ENCODE measurements at places on chromosomes 11 and 22.

- DNase-seq = no peak
These were observed 90.3 kb downstream of the TMPRSS5 start for GRCh38 chr11:113615773-113616172.

- no peak for DNase-seq
These were observed at the start of gene C11orf68 for GRCh38 chr11:65918211-65919140. TSS of gene C11orf68 (minus strand) at chr11:65919062. CDS start at chr11:65919031, 31 bp downstream.

DNA sequence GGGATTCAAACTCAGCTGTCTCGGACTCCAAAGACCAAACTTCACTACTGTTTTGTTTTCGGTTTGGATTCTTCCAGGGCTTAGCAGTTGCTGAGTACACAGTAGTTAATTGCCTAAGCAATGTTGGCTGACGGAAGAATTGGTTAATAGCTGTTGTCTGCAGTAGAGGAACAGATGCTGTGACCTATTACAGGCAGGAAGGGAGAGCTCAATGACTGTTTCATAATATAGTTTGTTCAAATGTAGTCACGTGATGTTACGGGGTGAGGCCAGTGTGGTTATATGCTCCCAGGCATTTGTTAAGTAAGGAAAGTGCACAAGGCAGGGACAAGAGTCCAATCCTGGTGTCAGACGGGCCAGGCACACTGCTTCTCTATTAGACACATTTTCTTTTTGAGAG lies 222.6 kb upstream of the CCDC90B start:
- DNase-seq = no peak

- DNase-seq = no peak
These were observed 36.8 kb downstream of the ALG9 start for GRCh38 chr11:111834432-111835163.

DNA sequence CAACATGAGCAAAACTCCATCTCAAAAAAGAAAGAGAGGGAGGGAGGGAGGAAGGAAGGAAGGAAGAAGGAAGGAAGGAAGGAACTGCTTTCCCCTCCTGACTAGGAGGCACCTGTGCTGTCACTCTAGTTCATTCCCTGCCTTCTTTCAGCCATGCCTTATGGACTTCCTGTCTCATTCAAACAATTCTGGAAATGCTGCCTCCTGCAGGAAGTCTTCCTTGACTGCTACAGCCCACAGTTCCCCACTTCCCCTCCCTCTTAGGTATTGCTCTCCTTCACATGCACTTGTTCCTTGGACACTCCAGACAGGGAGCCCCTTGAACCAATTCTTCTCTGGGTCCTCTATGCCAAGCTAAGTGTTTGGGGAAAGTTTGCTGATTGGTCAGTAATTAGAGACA lies 31.6 kb upstream of the WNT11 start:
- DNase-seq = no peak

DNA sequence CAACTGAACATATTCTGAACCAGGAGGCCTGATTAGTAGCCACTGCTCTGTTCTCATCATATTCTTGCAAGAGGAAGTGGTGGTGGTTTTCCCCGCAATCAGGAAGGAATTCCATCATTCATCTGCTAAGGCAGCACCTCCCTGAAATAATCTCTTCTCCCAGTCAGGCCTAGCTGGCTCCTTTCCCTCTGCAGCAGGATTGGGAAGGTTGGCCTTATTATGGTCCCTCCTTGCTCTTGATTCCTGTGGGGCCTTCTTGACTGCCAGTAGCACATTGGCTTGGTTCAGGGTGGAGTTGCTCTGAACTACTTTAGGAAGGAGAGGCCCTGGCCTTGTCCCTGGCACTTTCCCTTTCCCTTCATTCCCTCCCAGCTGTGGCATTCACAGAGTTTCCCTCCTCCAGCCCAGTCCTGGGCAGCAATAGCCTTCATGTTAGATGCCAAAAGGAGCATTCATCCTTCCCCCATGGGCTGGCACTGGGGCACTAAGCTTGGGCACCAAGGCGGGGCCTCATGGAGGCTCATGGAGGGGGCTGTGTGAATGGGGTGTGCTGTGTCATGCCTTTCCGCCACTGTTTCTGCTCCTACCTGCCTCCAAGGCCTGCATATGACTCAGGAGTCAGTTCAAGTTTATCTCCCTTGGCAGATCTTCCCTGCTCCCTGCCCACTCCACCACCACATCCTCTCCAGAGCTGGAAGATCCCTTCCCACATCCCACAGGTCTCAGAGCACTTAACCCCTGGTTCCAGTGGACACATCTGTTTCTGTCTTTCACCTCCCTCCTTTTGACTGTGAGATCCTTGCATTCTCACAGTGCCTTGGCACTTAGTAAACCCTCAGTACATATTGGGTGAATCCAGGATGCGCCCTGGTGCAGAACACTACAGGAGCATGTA lies 27.6 kb upstream of the CD44 start:
- peak; percentile 86 for DNase-seq

DNA sequence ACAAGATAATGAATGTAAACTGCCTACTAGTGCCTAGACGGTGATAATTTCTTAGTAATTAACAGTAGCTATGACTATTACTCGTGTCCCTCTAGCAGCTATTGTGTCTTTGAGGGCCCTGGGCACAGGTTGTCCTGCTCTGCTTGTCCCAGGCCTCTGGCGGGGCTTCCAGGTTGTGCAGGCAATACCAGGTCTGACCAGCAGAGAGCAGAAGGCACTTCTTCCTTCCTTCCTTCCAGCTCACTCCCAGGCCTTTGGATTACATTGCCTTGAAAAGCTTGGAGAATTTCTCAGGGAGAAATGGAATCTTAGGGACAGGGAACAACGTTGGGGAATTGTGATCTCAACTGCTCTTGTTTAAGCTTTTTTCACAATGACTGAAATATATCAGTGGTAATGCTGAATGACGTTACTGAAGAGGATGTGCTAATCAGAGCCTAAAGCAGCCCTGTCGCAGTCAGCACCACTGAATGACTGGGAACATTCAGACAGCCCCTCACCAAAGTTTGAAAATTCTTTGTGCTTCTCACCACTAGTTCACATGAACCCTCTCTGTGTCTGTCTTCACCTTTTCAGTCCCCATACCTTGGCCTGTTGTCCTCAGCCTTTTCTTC lies 8.4 kb upstream of the CCKBR start:
- no peak for DNase-seq

GRCh38 chr11:12807621-12808020 lies 133.4 kb downstream of the TEAD1 start:
- no peak for DNase-seq

DNA sequence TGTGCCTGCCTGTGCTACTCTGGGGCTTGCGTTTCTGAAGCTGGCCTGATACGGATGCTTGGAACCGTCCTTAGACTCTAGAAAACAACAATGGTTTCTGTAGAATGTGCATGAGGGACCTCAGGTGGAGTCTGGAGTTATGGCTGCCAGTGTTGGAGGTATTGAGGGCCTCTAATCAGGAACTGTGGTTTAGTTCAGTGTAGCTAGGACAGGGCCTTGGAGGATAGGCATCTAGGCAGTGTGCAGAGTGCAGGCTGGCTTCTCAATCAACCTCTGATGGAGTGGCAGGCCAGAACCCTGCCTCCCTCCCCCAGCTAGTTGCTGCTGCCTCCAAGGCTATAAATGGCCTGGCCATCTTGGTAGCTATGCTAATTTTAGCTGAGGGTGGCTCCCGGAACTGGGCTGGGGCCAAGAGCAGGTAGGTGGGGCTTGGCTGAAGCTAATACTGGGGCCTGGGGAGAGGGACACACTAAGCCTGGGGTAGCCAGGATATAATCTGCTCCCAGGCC lies 4.0 kb downstream of the STIM1 start:
- no peak for DNase-seq

DNA sequence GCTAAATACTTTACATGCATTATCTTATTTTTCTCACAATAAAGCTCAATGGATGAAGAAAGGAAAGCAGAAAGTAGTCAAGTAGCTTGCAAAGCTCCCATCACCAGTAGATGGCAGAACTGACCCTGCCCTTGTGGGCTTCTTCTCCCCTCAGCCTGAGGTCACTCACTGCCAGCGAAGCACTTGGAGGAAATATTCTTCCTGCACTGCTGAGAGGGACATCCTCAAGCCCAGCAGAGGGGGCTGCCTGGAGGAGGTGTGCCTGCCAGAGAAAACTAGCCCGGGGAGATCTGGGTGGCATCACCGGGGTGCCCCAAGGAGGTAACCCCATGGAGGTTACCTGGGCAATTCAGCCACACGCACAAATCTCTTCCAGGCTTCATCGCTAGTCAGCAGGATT lies 6.6 kb downstream of the APOL4 start:
- DNase-seq = no peak

GRCh38 chr11:34827228-34827627 lies 89.0 kb downstream of the APIP start:
- DNase-seq = no peak

DNA sequence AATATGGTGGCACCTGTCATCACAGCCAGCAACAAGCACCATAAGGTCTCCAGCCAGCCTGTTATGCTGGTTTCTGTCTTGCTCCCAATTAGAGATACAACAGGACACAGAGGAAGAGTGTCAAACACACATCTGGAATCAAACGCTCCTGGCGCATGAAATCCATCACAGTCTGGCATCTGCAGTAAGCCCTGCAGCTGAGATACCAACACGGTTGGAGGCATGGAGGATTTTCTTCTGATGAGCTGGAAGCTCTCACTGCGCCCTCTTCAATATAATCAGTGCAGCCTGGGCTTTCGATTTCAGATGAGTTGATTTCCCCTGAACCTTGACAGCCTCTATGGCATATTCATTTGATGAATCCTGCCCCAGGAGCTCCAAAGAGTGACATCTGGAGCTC lies 27.8 kb upstream of the CARS1 start:
- no peak for DNase-seq

DNA sequence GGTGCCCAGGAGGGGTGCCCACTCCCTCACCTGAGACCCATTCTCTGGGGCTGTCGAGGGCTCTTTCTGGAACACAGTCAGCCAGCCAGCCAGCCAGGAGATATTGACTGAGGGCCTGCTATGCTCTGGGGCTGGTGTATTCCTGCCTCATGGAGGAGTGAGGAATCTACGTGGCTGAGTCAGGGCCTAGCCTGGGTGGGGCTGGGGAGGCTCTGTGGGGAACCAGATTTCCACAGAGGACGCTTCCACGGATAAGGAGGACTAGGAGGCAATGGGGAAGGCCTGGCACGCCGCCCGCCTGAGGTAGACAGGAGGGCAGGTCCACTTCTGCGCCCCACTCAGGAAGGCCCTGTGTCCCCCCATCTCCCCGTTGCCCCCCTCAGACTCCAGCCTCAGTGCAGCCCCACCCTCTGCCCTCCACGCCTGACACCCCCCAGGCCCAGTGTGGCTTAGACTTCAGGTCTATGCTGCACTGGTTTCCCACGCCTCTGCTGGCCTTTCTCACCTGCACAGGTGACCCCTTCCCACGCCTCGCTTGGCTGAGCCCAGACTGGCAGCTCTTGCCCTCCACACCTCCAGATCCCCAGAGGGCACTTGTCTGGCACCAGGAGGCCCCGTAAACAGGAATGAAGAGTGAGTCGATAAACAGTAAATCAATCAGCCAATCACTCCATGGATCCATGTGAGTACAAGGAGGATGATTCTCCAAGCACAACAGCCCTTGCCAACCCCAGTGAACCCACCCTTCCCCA lies 37.5 kb downstream of the MACROD1 start:
- DNase-seq = no peak

DNA sequence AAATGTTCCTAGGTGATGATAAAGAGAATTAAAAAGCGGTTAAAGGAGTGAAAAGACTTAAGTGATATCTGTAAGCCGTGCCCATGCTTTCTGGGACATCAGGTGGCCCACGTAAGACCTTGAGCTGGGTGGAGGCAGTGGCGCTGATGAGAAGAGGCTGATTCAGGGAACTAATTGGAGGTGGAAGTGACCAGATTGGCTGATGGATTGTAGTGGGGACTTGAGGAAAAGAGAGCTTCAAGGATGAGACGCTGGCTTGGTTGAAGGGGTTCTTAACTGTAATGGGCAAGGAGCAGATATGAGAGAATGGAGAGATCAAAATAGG lies 69.1 kb upstream of the EP300 start:
- no peak for DNase-seq

DNA sequence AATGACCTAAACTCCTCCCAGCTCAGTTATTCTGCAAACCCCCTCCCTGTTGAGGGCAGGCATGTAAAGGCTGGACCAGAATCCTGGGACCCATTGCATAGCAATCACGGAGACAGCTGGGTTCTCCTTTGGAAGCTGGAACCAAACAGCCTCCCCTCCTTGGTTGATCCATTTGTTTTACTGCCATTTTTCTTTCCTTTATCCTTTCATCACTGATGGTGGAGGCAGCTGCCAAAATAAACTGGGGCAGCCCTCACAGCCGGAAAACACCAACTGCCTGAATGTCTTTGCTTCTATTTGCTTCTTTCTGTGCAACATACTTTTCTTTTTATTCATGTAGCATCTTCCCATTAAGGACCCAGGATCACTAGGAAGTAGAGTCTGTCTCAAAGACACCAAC lies 150.0 kb upstream of the SYT13 start:
- DNase-seq = no peak

- DNase-seq = no peak
These were observed 22.7 kb downstream of the KCNQ1OT1 start for GRCh38 chr11:2677127-2677526.

GRCh38 chr11:130762638-130763037 lies 153.6 kb downstream of the SNX19 start:
- peak; percentile 54 for DNase-seq

DNA sequence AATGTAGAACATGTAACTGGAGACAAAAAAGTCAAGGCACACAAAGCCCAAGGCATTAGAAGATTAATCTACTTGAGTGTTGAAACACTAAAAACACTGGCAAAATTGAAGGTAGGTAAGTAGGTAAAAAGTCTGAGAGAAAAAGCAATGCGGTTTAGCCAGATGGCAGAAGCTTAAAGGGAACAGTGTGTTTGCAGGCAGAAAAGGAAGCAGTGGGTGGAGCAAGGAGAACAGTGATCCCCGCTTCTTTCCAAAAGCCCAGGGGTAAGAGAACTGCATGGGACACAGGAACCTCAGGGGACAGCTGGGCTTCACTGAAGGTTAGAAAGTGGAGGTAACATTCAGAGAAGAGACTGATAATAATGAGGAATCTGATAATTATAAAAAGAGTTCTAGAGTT lies 16.0 kb downstream of the MRE11 start:
- no peak for DNase-seq

GRCh38 chr22:37804352-37804880 lies 3.3 kb upstream of the GCAT start:
- no peak for DNase-seq

- DNase-seq = no peak
These were observed 269.4 kb downstream of the CTTN start for GRCh38 chr11:70667767-70668166.

GRCh38 chr11:67211656-67212436 lies 54.4 kb upstream of the GRK2 start:
- DNase-seq = no peak

Measured in epithelial cell of prostate (primary cell).